ENCODE measurements at places on chromosomes 4 and X. TPM values are rescaled to one million over a fixed set of nuclear protein-coding genes. Genes with fewer than 3 reads are reported as not detected.

Gene STBD1
- total RNA-seq = 64.8 TPM

DNA sequence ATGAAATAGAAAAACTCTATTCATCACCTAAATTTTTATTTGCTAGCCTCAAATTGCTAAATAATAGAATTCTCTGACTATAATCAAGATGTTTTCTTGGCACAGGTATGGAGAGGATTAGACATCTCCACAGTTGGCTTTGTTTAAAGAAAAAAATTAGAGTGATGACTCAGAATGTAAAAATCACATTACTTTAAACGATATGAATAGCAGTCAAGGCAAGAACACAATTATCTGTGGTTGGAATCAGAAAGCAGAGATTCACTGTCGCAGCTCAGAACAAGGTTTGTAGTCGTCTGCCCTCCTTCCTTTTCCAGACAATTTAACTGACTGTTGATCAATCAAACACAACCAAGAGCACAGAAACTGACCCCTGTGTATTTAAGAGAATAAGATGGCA is 32.2 kb upstream of the CCKAR start:
- DNase-seq = no peak

GRCh38 chr4:168118116-168118655 is 25.8 kb downstream of the ANXA10 start:
- no peak for DNase-seq

- DNase-seq = peak; percentile 76
Measured at GRCh38 chr4:36351082-36351666, 69.8 kb downstream of the DTHD1 start.

- DNase-seq = no peak
Measured at GRCh38 chr4:141356963-141357335, 136.3 kb downstream of the ZNF330 start.

Gene PIM2
- 1.8 TPM for total RNA-seq

DNA sequence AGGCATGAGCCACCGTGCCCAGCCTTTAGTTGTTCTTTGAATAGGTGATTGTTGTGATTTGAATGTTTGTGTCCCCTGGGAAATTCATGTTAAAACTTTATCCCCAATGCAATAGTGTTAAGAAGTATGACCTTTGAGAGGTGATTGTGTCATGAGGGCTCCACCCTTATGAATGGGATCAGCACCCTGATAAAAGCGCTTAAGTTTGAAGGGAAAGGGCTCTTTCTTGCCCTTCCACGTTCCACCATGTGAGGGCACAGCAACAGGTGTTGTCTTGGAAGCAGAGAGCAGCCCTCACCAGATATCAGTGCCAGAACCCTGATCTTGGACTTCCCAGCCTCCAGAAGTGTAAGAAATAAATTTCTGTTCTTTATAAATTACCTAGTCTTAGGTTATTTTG is 33.7 kb upstream of the RP2 start:
- DNase-seq = no peak

Gene GAGE13
- total RNA-seq = not detected

GRCh38 chr4:116058129-116058528 is 944.7 kb upstream of the NDST4 start:
- no peak for DNase-seq

GRCh38 chrX:132030264-132030663 is 7.2 kb downstream of the STK26 start:
- no peak for DNase-seq

Gene CUL4B
- 37.2 TPM for total RNA-seq

DNA sequence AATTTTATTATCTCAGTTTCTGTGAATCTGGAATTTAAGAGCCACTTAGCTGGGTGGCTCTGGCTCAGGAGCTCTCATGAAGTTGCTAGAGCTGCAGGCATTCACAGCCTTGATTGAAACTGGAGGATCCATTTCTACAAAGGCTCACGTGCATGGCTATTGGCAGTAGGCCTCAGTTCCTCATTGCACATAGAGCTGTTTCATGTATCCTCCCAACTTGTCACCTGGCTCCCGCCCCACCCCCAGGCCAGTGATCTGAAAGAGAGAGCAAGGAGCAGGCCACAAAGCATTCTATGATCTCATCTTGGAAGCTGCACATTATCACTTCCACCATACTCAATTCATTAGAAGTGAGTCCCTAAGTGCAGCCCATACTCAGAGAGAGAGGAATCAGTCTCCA is 18.5 kb upstream of the AP1AR start:
- no peak for DNase-seq

DNA sequence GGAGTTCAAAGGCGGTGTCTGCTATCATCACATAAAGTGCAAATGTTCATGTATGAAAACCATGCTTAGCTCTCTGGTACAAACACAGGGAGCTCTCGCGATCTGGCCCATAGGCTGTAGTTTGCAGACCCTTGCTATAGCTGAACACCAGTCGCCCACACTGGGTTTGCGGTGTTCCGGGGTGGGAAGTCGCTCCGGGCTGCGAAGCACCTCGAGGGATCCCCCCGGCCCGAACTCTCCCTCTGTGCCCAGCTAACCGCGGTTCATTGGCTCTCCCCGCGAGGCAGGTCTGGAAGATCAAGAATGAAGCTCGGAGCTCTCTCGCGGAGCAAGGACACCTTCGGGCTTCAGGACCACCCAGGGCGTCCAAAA is 341 bp upstream of the PRPS2 start:
- DNase-seq = no peak

GRCh38 chr4:139556071-139556723 is at the start of gene SETD7:
Gene SETD7, minus strand, starts transcription at chr4:139556219. Its CDS starts 82 bp downstream, at chr4:139556137.
- DNase-seq = peak; percentile 93
